Common myeloid progenitor, CD34-positive (primary cell): ENCODE measurements at places on chromosomes 12 and 14.

DNA sequence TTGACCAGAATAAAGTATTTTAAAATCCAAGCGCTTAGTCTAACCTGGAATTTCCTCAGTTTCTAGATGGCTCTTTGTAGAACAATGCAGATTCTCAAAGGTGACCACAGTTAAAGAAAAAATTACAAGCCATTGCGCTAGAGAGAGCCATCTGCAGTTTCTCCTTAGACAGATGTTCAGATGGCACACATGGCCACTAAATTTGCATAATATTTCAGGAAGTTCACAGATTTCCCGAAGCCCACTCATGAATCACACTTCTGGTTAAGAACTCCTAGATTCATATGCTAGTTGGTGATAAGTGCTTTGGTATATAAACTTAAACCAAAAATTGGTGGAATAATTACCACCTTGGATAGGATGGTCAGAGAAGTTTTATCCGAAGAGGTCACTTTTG lies 749 bp downstream of the AKAP3 start:
- peak; percentile 79 for DNase-seq

GRCh38 chr14:46734286-46734685 lies 82.7 kb upstream of the RPL10L start:
- DNase-seq = no peak

DNA sequence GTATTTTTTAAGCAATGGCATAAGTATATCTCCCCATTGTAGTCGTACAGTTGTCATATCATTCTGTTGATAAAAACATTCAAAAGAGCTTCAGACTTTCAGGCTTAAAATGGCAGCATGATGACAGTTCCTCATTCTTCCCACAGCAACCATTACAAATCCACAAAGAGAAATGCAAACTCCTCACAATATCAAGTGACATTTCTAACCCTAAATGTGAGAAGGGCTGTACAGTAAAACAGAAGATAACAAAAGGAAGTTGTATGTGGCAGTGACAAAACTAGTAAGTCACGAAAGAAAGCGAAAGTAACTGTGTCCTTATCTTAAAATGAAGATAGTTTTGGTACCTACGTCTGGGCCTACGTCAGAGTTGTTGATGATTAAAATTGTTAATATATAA lies 46.7 kb downstream of the GXYLT1 start:
- peak; percentile 66 for DNase-seq

GRCh38 chr14:23494223-23494622 lies 24.7 kb downstream of the NGDN start:
- no peak for DNase-seq

GRCh38 chr12:52867642-52868041 lies 18.8 kb upstream of the KRT78 start:
- DNase-seq = peak; percentile 77

- DNase-seq = no peak
Measured at GRCh38 chr14:61911574-61911973, 149.4 kb downstream of the SNAPC1 start.

DNA sequence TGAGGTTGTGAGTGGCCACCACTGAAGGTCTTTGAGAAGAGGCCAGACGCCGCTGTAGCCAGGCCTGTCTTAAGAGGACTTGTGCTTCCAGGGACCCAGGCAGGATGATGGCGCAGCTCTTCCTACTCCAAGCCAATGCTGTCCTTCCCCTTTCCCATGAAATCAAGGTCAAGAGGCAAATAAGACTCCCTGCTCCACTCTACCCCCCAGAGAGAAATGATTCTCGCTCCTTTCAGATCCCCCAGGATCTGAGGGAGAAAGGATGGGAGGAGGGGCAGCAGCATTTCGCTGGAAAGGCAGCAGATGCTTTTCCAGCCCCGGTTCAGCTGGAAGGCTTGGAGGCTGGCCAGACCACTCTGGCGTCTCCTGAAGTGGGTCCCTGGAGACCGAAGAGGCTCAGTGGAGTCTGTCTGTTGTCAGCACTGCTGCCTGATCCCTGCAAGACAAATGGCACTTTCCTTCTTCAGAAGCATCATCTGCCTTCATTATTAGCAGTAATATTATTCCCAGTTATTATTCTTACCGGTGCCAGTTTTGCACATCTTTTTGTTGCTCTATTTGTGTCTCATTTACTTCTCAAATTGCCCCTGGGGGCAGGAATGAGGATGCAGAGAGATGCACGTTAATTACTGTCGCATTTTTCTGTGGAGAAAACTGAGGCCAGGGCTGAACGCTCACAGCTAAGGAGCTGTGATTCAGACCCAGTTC lies 51.4 kb downstream of the C14orf132 start:
- DNase-seq = no peak

- DNase-seq = no peak
Measured at GRCh38 chr14:61484031-61484430, 162.7 kb downstream of the PRKCH start.

DNA sequence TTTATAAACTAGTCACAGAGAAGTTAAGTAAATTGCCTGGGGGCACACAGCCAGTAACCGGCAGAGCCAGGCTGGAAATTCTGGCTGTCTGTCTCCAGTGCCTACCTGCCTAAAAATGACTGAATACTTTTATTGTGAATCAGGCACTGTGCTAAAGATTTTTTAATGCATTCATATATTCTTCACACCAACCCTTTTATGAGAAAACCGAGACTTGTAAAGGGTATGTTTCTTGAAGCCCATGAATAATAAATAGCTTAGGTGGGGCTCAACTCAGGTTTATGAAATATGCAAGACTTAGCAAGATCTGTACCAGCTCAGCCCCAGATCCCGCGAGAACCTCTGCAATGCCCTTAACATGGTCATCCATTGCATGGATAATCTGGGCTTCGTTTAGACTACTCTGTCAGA lies 60.8 kb downstream of the TMCC3 start:
- no peak for DNase-seq

DNA sequence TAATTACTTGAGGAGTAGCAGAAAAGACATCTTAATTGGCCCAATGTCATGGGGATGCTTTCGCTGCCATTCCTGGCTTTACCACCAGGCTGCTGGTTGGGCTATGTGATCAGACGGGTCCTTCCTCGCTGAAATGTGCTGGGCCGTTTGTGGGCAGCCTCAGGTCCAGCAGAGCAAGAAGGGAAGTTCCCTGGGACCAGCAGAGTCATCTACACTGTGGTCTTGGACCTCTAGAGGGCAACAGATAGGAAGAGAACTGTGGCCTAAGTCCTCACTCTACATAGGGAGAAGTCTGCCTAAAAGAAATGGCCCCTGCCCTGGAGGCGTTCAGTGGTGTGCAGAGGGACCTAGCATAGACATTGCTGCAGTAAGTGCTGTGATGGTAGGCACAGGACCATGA lies 10.9 kb downstream of the EVL start:
- peak; percentile 88 for DNase-seq
